ENCODE measurements at places on chromosomes 6 and 20. TPM values are rescaled to one million over a fixed set of nuclear protein-coding genes. Genes with fewer than 3 reads are reported as not detected.

GRCh38 chr6:20220359-20220758 lies 8.1 kb upstream of the MBOAT1 start:
- H3K27me3 ChIP-seq, result no peaks in the 10 kb centered on the region
- no peaks in the 10 kb centered on the region for H3K36me3 ChIP-seq
- H3K27ac ChIP-seq, result no peak overlapping the region
- peaks cover 11% of the 10 kb centered on the region for H3K4me1 ChIP-seq
- H3K4me3 ChIP-seq, result no peak overlapping the region

DNA sequence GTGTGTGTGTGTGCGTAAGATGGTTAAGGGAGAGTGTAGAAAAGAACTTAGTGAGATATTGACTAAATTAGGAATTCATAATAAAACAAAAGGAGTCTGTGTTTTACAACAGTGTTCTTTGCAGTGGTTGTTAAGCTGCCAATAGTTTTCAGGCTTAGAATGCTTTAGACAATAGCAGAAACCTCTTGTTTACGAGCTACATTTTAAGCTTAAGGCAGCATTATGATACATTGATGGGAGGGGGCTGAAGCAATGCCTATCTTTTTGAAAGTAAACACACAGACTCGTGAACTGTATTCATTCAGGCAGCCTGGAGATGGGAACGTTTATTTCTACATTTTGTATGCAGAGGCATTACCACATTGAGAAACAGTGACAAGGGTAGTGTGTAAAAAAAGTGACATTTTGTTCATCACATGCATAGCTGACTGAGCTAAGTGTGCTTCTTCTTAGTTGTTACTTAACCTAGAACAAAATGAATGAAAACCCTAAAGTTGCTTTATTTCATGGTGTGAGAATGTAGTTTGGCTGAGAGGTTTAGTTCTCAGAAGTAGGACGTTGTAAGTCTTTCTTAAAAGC lies 21.2 kb downstream of the CLVS2 start:
- H3K27me3 ChIP-seq, result no peaks in the 10 kb centered on the region
- H3K4me1 ChIP-seq, result no peaks in the 10 kb centered on the region
- H3K36me3 ChIP-seq, result no peaks in the 10 kb centered on the region
- no peak overlapping the region for H3K27ac ChIP-seq
- DNase-seq, result no peak
- no peak overlapping the region for H3K4me3 ChIP-seq

GRCh38 chr6:41353333-41353732 lies 17.9 kb downstream of the NCR2 start:
- H3K4me3 ChIP-seq, result no peak overlapping the region
- H3K36me3 ChIP-seq, result no peaks in the 10 kb centered on the region
- no peak overlapping the region for H3K27ac ChIP-seq

Gene ANGPT4
- total RNA-seq, result 0.16 TPM

DNA sequence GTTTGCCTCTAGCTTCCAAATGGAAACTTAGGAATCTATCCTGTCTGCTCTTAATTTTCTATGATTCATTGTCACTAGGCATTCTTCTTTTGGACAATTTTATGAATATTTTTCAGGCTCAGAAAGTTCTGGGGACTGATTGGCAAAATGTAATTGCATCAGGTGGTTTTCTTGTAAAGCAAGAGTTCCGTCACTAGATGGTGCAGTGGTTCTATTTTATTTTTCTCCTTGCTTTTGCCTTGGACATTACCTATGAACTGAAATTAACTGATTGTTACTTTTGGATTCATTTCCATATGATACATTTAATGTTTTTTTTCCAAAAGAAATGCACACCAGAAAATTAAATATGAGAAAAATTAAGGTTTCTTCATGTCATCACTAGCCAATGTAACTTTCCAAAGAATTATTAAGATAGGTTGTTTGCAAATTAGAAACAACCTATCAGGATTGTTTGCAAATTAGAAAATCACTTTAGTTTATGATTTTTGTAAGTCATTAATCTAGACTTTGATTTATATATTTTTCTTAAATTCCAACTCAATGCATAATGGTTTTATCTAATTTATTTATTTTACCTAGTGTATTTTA lies 48.0 kb downstream of the TMEM170B start:
- H3K36me3 ChIP-seq, result no peaks in the 10 kb centered on the region
- no peaks in the 10 kb centered on the region for H3K27me3 ChIP-seq
- H3K4me1 ChIP-seq, result peaks cover 33% of the 10 kb centered on the region
- DNase-seq, result no peak

Gene ZNF311
- 1.7 TPM for total RNA-seq

DNA sequence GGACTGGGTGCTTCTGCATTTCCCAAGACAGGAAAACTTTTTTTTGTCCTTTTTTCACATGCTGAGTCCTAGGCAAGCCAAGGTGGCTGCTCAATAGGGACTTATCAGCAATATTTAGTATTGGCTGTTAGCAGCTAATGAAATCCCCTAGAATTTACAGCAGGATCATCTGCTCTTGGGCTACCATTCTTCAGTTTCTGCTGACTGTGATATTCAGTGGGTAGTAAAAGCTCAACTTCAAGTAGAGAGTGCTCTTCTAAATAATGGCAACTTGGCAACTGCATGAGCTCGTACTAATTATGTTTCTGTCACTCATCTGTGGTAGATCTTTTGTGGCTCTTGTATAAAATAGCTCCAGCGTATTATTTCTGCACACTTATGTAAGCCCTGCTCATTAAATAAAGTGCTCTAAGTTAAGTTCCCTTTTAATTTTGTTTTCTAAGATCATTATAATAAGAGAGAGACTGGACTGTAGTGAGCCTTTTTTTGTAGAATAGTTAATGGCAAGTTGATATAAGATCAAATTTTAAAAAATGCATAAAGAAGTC lies 110.3 kb downstream of the SLC35F1 start:
- H3K27me3 ChIP-seq, result no peaks in the 10 kb centered on the region
- H3K4me1 ChIP-seq, result no peaks in the 10 kb centered on the region
- DNase-seq, result no peak
- no peak overlapping the region for H3K27ac ChIP-seq

GRCh38 chr20:55086421-55086820 lies 611.0 kb downstream of the DOK5 start:
- no peaks in the 10 kb centered on the region for H3K27me3 ChIP-seq
- no peaks in the 10 kb centered on the region for H3K4me1 ChIP-seq
- DNase-seq, result no peak
- H3K4me3 ChIP-seq, result no peak overlapping the region
- no peak overlapping the region for H3K27ac ChIP-seq

GRCh38 chr6:5151955-5152401 lies 66.8 kb downstream of the PPP1R3G start:
- no peak overlapping the region for H3K27ac ChIP-seq
- DNase-seq, result no peak
- no peaks in the 10 kb centered on the region for H3K36me3 ChIP-seq
- H3K27me3 ChIP-seq, result no peaks in the 10 kb centered on the region
- no peaks in the 10 kb centered on the region for H3K4me1 ChIP-seq
- no peak overlapping the region for H3K4me3 ChIP-seq

Gene OOEP
- 0.38 TPM for total RNA-seq

Gene TCP11
- total RNA-seq, result 0.35 TPM

DNA sequence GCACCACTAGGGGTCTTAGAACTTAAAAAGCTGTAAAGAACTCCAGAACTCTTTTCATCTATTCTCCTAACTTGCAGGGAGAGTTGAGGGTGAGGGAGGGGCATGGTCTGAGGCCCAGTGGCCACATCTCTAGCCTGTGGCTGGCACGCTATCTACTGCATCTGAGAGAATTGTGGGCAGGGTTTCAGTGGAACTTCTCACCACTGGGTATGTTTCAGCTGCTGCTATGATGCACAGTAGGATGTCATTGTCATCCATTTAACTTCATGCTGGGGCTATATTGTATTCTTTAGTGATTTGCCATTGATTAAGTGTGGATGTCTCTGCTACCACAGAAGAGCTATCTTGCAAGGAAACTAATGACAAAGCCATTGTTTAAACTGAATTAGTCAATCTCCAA lies 4.5 kb downstream of the TMEM14A start:
- no peak for DNase-seq
- no peak overlapping the region for H3K27ac ChIP-seq
- no peak overlapping the region for H3K4me3 ChIP-seq
- H3K27me3 ChIP-seq, result peaks cover 11% of the 10 kb centered on the region

Gene CRIP3
- total RNA-seq, result 1.1 TPM

GRCh38 chr20:32885185-32885584 lies 26.5 kb downstream of the EFCAB8 start:
- H3K4me1 ChIP-seq, result no peaks in the 10 kb centered on the region
- H3K27ac ChIP-seq, result no peak overlapping the region
- no peaks in the 10 kb centered on the region for H3K27me3 ChIP-seq
- H3K36me3 ChIP-seq, result no peaks in the 10 kb centered on the region

DNA sequence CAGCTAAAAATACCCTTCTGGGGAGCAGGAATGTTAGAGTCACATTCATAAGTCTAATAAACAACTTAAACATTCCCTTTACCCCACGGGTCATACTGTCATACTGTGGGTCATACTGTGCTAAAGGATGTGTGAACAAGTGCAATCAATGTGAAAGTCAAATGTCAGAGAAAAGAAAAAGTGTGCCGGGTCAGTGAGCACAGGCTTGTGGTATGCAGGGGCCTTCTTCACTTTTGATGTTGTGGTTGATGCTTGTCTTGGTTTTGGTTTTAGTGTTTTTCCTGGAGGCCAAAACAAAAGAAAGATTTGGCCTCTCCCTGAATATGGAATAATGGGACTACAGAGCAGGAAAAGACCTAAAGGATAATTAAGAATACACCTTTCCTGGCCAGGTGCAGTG lies 267.9 kb upstream of the PLN start:
- H3K36me3 ChIP-seq, result no peaks in the 10 kb centered on the region
- H3K27ac ChIP-seq, result no peak overlapping the region
- no peak for DNase-seq
- H3K4me3 ChIP-seq, result no peak overlapping the region
- no peaks in the 10 kb centered on the region for H3K4me1 ChIP-seq
- H3K27me3 ChIP-seq, result no peaks in the 10 kb centered on the region

DNA sequence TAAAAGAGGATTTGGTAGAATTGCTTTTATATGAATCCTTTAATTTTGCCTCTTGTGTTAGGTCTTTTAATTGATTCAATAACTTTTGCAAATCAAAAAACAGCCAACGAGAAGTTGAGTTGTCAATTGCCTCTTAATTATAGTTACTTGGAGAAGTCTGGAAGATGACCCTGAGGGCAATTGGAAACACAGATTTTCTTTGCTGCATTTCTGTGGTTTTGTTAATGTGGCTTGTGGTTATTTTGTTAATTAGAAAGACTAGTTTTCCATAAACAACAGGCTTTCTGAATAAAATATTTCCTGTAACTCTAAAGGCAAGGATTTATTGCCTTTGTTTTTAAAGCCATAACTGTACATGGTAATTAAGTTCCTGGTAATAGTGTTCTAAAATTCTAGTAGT lies 513.0 kb downstream of the EPHA7 start:
- no peak overlapping the region for H3K27ac ChIP-seq
- H3K4me3 ChIP-seq, result no peak overlapping the region
- H3K4me1 ChIP-seq, result no peaks in the 10 kb centered on the region
- no peaks in the 10 kb centered on the region for H3K27me3 ChIP-seq
- H3K36me3 ChIP-seq, result no peaks in the 10 kb centered on the region
- DNase-seq, result no peak

GRCh38 chr20:10672624-10673127 lies 1.1 kb downstream of the JAG1 start:
- H3K27ac ChIP-seq, result peak overlapping the region; percentile 98
- peak overlapping the region; percentile 73 for H3K4me3 ChIP-seq

GRCh38 chr6:31767096-31767645 lies 4.7 kb downstream of the SAPCD1 start:
- H3K27ac ChIP-seq, result no peak overlapping the region
- no peaks in the 10 kb centered on the region for H3K4me1 ChIP-seq
- H3K4me3 ChIP-seq, result no peak overlapping the region
- no peaks in the 10 kb centered on the region for H3K36me3 ChIP-seq
- peak; percentile 24 for DNase-seq
- H3K27me3 ChIP-seq, result no peaks in the 10 kb centered on the region

Gene SMLR1
- total RNA-seq, result not detected

Gene MDC1
- 38.6 TPM for total RNA-seq

DNA sequence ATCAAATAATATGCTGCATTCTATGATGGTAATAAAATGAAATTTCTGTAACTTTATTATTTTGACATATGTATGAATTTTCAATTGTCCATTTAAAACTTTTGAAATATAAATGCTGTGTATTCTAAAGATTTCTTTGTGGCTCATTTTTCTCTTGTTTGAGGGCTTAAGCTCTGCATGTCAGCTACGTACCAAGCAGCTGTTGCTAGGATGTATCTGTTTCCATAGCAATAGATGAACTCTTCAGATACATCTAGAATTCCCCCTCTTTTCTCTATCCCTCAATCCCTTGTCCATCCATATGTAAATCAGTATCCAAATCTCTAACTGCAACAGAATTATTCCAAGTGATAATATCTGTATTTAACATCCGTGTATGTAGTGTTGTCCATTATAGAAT lies 76.5 kb upstream of the OPRM1 start:
- no peaks in the 10 kb centered on the region for H3K4me1 ChIP-seq
- no peak overlapping the region for H3K27ac ChIP-seq
- H3K27me3 ChIP-seq, result no peaks in the 10 kb centered on the region

DNA sequence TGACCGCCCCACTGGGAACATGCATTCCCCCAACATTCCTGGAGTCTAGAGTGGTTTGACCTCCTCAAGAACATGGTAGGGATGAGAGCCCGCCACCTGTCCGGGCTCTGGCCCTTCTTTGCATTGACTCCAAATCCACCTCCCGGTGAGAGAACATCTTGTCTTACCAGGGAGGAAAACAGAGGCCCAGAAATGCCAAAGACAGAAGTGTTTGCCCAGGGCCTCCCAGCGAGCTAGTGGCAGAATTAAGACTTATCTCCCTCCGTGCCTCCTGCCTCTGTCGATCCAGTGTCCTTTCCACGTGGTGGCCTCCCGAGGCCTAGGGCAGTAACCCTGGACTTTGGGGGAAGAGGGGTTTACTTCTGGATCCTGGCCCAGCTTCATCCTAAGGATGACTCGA lies 134.8 kb downstream of the JPH2 start:
- no peak for DNase-seq
- H3K27me3 ChIP-seq, result no peaks in the 10 kb centered on the region
- H3K4me3 ChIP-seq, result no peak overlapping the region
- no peak overlapping the region for H3K27ac ChIP-seq
- H3K36me3 ChIP-seq, result no peaks in the 10 kb centered on the region

- H3K4me3 ChIP-seq, result no peak overlapping the region
- no peaks in the 10 kb centered on the region for H3K36me3 ChIP-seq
- H3K4me1 ChIP-seq, result no peaks in the 10 kb centered on the region
- no peaks in the 10 kb centered on the region for H3K27me3 ChIP-seq
These were observed 82.1 kb downstream of the RFPL4B start for GRCh38 chr6:112429226-112429625.

DNA sequence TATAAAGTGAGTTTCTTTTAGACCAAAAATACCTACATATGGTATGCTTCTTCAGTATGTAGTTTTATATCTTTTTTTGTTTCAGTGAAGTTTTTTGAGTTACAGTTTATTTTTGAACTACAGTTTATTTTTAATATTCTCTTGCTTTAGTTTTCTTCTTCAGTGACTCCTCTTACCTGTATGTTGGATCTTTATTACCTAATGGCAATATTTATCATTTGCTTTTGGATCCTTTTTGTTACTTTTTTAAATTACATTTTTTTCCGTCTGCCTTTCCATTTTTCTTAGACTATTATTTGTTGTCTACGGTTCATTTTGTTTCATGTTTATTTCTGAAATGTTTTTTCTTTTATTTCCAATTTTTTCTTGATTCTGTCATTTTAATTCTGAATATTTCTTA lies 71.9 kb downstream of the SMAP1 start:
- no peak for DNase-seq
- H3K27ac ChIP-seq, result no peak overlapping the region
- H3K4me1 ChIP-seq, result no peaks in the 10 kb centered on the region
- H3K4me3 ChIP-seq, result no peak overlapping the region
- no peaks in the 10 kb centered on the region for H3K27me3 ChIP-seq
- peaks cover 21% of the 10 kb centered on the region for H3K36me3 ChIP-seq

Data from left lung (tissue), 14 donors.